Parietal lobe (tissue), 2 donors: ENCODE measurements at places on chromosomes 3 and 15. TPM values are rescaled to one million over a fixed set of nuclear protein-coding genes. Genes with fewer than 3 reads are reported as not detected.

The PLSCR5 gene
- total RNA-seq, result not detected

The PRSS50 gene
- 0.31 TPM for total RNA-seq

The MINAR1 gene
- 4.4 TPM for total RNA-seq

The C2CD4B gene
- 1.6 TPM for total RNA-seq

The AGBL1 gene
- 2.5 TPM for total RNA-seq

The SLC22A14 gene
- 1.3 TPM for total RNA-seq

The LARP6 gene
- 17.5 TPM for total RNA-seq

The GOLGA8Q gene
- total RNA-seq, result 1.9 TPM

The ARID3B gene
- total RNA-seq, result 18.2 TPM

The GAP43 gene
- 167 TPM for total RNA-seq

The NEK11 gene
- 31.3 TPM for total RNA-seq
